CD4-positive, alpha-beta T cell treated with Interleukin-15 for 4 hours (primary cell): ENCODE measurements at places on chromosomes 13 and 19.
A peak's percentile ranks its signal among the peaks of the same experiment; 100 is the strongest.

DNA sequence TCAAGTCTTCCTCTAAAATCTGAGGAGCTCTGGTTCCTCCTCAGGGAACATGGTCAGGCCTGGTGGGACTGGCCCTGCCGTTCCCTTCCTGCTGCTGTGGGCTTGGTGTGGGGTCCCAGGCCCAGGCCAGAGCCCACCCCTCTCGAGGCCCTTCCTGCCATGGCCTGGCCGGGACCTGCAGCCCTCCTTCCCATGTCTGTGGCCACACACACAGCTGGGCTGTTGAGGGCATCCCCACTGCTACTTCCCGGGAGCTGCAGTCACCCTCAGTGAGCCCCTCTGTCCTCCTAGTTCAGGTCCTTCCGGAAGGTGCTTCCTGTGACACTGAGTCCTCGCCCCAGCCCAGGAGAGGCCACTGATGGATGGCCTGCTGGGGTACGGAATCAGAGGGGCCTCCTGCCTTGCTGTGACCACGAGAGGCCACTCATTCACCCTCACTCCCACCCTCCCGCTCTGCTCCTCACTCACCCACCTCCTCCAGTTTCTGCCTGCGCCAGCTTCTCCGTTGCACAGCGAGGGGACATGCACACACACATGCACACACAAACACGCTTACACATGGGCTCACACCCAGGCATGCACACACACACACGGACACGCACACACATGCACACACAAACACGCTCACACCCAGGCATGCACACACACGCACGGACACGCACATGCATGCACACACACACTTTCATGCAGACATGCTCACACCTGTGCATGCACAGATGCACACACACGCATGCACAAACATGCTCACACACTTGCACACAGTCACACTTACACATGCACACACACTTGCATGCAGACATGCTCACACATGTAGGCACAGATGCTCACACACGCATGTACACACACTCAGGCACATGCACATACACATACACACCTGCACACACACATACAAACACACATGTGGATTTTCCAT is 7.3 kb upstream of the MCF2L start:
- no peak for DNase-seq

- DNase-seq, result no peak
Measured at GRCh38 chr13:23723471-23723870, 153.3 kb downstream of the TNFRSF19 start.

DNA sequence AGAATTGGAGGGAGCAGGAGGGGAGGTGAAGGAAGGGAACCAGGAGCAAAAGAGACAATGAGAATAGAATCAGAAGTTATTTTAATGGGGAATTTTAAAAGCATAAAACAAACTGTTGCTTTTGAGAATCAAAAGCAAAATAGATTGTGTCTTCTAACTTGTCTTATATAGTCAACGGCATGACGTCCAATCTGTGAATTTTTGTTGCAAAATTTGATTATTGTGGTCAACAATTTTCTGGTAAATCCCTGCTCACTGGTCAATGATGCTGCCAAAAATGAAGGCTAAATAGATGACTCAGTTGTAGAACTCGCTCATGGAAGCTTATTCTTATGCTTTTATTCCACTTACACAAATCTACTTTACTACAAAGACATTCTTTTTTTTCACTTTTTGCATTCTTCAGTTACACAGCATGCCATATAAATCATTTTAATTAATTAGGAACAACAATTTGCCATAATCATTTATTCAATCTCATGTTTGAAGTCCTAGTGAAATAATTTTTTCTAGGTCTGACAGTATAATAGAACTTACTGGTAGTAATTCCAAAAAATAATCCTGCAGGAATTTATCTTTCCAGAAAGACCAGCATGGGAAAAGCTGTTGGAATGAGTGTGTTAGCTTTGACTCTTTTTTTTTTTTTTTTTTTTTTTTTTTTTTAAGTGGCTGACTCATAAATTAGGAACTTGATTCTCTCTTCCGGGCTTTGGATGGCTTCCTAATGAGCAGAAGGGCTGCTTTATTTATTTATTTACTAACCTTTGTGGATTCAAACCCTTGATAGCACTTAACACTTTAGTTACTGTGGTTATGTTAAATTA is 256.9 kb downstream of the SPRY2 start:
- DNase-seq, result no peak

GRCh38 chr13:113022745-113023574 is 53.9 kb downstream of the MCF2L start:
- no peak for DNase-seq

- DNase-seq, result no peak
Measured at GRCh38 chr19:56611288-56611687, 16.2 kb downstream of the ZNF71 start.

DNA sequence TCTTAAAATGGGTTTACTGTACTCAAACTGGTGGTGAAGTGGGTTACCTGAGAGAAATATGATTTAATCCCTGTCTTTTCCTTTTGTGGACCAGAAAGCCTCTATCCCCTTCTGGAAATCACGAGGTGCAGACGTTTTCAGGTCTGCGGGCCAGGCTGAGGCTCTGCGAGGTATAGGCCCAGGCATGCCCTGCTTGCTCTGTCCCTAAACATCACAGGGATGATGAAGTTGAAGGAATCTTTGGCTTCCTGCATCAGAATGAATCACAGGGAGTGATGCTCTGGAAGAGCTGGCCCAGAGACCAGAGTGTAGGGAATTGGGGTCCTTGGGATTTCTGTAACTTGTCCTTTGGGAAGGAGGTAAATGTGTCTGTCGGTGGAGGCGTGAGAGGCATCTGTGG is 18.4 kb upstream of the CHST8 start:
- no peak for DNase-seq

GRCh38 chr13:86846501-86846900 is 824.7 kb upstream of the SLITRK5 start:
- DNase-seq, result no peak

- no peak for DNase-seq
Measured at GRCh38 chr13:40186626-40187323, 479.7 kb downstream of the FOXO1 start.

GRCh38 chr13:45445053-45445452 is 19.7 kb upstream of the COG3 start:
- no peak for DNase-seq

- DNase-seq, result no peak
Measured at GRCh38 chr19:42281146-42281826, 12.2 kb downstream of the CIC start.

DNA sequence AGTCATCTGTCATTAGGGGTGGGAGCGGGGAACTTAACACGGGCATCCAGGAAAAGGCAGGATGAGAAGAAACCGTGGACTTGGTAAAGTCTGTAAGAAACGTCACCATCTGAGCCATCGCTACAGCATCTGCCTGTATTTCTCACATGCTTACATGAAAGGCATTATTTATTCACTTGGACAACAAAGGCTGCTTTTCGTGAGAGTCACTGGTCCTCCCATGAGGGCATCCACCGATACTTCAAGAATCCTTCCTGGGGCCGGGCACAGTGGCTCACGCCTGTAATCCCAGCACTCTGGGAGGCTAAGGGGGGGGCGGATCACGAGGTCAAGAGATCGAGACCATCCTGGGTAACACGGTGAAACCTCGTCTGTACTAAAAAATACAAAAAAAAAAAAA is 16.1 kb downstream of the ZNF446 start:
- no peak for DNase-seq

GRCh38 chr19:8585894-8586750 is 8.9 kb upstream of the MYO1F start:
- DNase-seq, result peak; percentile 71

GRCh38 chr19:6588508-6589345 is 2.2 kb downstream of the CD70 start:
- DNase-seq, result no peak

DNA sequence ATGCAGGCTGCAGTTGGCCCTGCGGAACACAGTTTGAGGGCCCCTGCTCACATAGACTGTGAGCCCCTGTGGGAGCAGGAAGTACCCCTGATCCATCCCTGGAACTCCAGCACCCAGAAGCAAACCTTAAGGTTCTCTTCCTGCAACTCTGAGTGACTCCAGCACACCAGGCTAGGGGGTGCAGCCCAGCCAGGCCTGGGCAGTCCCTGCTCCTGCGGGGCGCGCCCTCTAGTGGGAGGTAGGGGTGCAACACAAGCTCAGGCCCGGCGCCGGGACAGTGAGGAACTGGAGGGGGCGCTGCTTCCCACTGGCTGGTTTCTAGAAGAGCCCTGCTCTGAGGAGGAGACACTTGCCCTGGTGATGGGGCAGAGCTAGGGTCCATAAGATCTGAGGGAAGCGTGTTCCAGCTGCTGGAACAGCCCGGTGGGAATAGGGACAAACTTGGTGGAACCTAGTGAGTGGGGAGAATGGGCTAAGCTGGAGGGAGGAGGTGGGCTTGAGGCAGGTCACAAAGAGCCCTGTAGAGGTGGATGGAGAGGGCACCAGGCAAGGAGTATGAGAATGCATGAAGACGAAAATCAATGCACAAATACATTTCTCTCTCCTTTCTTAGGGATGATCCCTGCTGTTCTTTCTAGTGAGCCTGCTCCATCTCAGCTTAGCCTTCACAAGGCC is 5.0 kb downstream of the ZSCAN5A start:
- DNase-seq, result peak; percentile 42

DNA sequence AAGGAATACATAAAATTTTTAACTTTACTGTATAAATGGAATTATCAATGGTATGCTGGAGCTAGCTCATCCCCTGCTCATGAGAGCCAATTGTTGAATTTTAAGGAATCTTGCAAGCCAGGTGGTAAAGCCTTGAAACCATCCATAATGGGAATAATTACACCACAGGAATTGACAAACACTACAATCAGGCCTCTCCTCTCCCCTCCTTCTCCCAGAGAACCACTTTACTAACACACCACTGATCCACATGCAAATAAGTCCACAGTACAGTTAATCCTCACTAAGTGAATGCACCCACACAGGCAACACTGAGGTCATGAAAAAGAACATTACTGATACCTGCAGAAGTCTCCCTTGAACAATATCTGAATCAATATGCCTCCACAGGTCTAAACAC is 140.5 kb downstream of the KLF12 start:
- no peak for DNase-seq

GRCh38 chr19:38723990-38724854 is 20.1 kb downstream of the CAPN12 start:
- DNase-seq, result no peak

- no peak for DNase-seq
Measured at GRCh38 chr19:5099701-5100221, 130.8 kb downstream of the KDM4B start.

DNA sequence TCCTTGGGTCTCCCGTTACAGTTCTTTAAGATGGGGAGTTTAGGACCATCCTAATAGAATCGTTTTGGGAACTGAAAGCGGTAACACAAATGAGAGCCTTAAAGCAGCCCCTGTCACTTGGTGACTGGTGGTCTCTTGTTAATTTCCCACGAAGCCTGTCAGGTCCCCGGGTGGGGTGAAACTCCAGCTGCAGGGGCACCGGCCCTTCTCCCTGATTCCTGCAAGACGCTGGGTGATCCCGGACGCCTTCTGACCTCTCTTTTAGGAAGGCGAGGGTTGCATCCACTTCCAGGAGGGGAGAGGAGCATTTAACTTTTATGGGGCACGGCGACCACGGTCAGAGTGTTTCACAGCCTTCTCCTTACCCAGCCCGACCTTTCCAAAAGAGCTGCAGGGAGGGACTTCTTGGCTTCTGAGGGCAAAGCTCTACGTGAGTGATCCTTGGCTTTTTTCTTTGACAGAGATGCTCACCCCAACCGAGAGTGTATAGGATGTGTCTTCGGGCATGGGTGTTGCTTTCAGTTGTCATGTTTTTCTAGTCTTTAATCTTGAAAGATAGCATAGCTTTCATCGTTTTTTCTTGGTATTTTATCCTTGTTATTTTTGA is 688 bp downstream of the ZNF225 start:
- no peak for DNase-seq

GRCh38 chr13:36945078-36945477 is 25.0 kb upstream of the SMAD9 start:
- no peak for DNase-seq

- no peak for DNase-seq
Measured at GRCh38 chr19:41621654-41622053, 5.2 kb downstream of the CEACAM4 start.

DNA sequence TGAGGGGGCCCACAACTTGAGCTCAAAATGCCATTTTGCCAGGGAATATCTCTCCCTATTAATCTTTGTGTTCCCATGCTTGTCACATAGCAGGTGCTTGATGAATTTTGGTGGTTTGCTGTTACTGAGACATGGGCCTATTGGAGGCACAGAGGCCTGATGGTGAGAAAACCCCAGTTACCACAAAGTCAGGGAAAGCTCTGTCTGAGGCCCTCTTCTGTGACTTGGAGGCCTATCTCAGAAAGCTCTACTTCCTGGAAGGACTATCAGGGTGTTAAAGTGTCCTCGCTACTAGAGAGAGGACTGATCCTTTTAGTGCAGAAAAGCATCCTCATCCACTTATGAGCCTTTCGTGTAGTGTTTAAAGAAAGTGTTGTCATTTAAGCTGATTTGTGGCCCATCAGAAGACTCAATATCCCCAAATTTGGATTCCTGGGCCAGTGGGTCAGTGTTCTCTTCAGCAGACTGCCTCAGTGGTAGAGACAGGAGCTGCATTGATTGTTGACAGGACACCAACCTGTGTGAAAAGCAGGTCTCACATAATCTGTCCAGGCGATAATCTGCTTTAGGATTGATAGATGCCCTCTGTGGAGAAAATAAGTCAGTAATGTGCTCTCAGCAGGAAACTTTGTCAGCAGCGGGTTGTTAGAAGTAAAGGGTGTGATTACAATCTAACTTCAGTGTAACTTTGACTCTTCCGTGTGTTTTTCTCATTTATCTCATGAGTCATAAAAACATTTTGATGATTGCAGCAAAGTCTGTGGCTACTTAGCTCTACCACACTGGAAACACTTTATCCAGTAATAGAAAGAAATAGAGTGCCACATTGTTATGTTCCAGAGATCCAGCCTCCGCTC is 121.0 kb downstream of the AKAP11 start:
- peak; percentile 67 for DNase-seq

DNA sequence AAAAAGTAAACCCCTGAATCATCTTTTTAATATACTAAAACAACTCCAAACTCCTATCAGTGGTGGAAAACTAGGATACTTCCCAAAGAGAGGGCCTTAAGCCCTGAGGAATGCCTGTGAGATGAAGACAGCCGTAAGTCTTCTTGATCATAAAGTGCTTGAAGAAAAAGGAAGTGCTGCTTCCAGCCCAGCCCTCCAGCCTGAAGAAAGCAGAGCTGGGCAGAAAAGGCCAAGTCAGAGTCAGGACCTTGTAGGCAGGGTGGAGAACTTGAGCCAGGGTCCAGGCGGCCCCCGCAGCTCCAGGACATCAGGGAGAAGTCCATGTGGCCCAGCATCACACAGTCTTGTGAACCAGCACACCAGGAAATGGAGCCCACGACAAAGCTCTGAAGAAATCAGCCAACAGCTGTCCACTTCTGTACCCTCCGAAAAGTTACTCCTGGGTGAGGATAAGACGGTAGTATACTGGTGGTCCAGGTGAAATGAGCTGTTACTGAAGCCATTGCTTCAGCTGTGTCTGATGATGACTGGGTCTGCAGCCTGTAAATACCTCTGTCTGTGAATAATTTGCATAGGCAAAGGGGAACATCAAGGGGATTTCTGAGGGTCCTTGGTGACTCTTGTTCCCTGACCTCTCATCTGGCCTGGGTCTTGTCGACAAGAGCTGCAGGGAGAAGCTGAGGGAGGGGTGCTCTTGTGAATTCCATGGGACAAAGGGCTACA is 18.7 kb upstream of the CRYL1 start:
- DNase-seq, result no peak

- DNase-seq, result no peak
Measured at GRCh38 chr13:88744289-88744688, 1073.1 kb downstream of the SLITRK5 start.

GRCh38 chr13:61410669-61411297 is 4.9 kb downstream of the PCDH20 start:
- DNase-seq, result no peak

GRCh38 chr13:91359631-91360030 is 12.1 kb downstream of the MIR17HG start:
- no peak for DNase-seq

- peak; percentile 40 for DNase-seq
Measured at GRCh38 chr13:41457589-41458186, 338 bp downstream of the RGCC start.
